Effector CD8-positive, alpha-beta T cell (primary cell): ENCODE measurements at places on chromosomes 7 and 10.

DNA sequence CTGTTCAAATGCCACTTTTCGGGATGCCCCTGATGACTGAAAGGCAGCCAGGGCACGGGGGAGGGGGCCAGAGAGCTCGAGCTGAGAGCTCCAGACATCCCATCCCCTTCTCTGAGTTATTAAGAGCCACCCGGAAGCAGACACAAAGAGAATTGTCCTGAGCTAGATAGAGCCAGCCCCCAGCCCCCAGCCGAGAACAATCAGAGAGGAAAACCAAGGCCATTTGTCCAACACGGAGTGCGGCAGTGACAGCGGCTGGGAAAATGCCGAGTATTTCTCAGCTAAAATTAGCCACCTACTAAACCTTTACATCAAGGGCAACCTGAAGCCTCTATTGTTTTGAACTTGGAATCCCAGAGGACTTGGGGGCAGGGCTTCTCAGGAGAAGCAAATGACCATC is 51.0 kb downstream of the UNC5B start:
- no peak for DNase-seq

GRCh38 chr7:45582136-45582749 is 8.1 kb downstream of the ADCY1 start:
- no peak for DNase-seq

DNA sequence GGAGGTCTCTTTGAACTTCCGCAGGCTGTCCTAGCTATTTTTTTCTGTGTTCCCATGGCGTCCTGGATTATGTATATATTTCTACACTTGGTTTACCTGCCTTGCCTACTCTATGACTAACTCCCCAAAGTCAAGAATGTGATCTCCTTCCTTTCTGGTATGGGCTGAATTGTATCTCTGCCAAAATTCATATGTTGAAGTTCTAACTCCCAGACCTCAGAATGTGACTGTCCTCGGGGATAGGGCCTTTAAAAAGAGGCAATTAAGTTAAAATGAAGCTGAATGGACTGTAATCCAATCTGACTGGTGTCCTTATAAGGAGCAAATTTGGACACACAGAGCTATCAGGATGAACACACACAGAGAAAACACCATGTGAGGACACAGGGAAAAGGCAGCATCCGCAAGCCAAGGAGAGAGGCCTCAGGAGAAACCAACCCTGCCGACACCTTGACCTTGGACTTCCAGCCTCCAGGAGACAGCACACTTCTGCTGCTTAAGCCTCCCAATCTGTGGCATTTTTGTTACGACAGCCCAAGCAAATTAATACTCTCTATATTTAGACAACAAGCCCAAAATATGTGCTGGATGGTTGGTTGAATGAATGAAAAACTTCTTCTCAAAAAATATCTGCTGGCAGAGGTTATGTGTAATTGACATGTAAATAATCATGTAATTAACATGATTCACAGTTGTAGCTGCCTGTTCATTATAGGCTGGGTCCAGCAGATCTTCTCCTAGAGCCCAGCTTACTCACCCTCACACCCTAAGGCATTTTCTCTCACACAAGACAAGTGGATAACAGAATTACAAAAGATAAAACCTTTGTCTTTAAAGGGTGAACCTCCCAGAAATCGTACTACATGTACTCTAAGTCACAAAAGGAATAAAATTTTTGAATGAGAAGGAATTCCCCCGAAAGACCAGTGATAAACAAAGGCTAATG is 123.7 kb downstream of the CUBN start:
- no peak for DNase-seq

GRCh38 chr10:78870458-78870857 is 198.3 kb upstream of the ZMIZ1 start:
- no peak for DNase-seq

- no peak for DNase-seq
Observed at GRCh38 chr7:138882249-138882648, 84.3 kb upstream of the ATP6V0A4 start.

- no peak for DNase-seq
Observed at GRCh38 chr10:86856156-86856555, 99.7 kb downstream of the BMPR1A start.

- no peak for DNase-seq
Observed at GRCh38 chr7:142894985-142895593, 9.5 kb upstream of the TRPV6 start.

DNA sequence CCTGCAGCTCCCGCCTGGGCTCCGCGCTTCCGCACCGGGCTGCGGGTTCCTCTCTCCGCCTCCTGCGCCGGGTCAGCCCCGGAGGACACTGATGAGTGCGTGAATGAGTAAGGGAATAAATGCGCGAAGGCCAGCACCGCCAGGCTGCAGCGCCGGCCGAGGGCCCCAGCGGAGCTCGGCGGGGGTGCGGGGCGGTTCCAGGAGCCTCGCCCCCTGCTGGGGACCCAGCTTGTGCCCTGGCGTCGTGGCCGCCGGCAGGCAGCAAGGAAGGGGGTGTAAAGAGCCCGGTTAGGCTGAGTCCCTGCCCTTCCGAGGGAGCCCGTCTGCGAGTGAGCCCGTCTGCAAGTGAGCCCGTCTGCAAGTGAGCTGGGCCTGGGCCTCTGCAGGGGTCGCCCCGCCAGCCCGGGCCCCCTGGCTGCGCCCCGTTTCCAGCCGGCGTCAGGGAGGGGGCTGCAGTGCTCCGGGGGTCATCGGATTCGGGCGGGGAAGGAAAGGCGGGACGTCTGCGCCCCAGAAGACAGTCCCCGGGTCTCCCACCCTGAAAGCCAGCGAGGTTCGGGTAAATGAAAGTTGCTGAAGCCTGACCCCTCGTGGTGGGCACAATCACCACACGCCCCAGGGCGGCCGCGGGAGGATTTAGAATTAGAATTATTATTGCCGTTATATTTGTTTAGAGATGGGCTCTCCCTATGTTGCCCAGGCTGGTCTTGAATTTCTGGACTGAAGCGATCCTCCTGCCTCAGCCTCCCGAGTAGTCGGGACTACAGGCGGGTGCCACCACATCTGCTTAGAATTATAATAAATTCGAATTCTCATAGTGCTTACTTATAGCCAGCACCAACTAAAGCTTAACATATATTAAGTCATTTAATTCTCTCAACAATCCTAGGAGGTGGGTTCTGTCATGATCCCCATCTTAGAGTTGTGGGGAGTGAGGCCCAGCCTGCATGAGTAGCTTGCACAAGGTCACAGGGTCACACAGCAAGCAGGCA is 8.6 kb upstream of the CRYGN start:
- peak; percentile 62 for DNase-seq

- DNase-seq: no peak
Observed at GRCh38 chr7:131554880-131555516, 1.4 kb downstream of the PODXL start.

DNA sequence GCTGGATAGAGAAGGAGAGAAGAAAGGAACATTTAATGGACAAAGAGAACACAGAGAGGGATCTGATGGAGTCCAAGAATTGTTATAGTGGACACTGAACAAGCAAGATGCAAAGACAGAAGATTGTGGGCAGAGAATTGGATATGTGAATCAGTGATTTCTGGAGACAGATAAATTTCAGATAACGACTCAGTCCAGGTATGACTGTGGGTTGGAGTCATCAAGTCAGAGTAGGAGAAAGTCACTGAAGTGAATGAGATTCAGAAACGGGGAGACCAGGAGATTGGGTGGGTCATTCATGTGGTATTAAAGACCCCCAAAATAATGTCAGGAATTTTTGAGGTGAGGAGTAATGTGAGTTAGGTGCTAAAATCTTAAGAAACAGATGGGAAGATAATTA is 23.0 kb downstream of the ASB4 start:
- no peak for DNase-seq

DNA sequence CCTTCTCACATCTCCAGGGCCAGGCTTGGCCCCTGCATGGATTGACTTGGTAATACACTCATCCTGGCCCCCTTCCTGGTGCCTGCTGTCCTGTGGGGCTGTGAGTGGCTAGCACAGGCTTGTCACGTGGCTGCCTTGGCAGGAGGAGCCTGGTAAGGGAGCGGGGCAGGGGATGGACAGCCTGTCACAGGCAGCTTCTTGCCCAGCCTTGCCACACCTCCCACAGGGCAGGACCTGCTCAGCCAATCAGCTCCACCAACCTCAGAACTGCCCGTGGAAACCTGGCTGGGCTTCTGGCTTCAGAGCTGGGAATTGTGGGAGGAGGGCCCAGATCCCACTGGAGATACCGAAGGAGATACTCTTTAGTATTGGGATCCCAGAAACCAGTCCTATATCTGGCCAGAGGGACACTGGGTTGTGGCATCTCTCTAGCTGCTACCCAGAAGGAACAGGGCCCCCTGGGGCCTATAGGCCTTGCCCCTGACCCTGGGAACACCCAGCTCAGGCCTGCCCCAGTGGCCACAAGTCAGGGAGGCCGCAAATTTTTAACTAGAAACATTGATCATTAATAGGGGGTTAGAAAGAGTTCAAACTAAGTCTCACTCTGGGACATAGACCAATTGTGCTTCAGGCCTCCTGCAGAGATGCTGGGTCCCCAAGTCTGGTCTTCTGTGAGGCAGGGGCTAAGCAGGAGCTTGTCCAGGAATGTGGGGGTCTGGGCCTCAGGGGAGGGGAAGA is at the start of gene HOGA1:
HOGA1 (plus strand) TSS at position 330 of the 738 bp plus-strand sequence; CDS start at position 645, 315 bp downstream.
- no peak for DNase-seq
